ENCODE measurements at places on chromosomes 2 and 18.

- no peak for DNase-seq
Measured at GRCh38 chr18:66582211-66582610, 21.7 kb downstream of the CDH19 start.

DNA sequence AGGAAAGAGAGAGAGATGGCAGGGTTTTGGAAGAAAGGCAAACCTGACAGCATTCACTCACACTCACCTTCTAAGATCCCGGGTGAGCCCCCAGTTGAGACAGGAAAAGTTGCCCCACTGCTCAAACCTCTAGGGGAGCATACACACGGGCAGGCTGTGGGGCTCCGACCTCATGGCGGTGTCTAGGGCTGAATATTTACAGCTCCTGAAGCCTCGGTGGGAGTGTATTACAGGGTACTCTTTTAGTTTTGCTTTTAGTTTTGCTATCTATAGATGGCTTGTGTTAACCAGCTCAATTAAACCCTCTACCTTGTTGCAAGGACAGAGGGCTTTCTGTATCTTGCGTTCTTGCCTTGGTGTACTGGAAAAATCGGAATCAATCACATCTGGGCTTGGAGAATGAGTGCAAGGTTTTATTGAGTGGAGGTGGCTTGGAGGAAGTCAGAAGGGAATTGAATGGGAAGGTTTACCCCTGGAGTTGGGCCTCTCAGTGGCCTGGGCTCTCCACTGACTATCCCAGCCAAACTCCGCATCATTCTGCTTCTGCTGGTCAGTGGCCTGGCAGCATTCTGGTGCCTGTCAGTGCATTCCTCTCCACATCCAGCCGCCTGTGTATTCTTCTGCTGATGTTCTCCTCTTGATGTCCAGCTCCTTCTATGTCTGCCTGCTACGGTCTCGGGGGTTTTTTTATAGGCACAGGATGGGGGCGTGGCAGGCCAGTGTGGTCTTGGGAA lies 10.1 kb upstream of the IFIH1 start:
- DNase-seq: no peak

DNA sequence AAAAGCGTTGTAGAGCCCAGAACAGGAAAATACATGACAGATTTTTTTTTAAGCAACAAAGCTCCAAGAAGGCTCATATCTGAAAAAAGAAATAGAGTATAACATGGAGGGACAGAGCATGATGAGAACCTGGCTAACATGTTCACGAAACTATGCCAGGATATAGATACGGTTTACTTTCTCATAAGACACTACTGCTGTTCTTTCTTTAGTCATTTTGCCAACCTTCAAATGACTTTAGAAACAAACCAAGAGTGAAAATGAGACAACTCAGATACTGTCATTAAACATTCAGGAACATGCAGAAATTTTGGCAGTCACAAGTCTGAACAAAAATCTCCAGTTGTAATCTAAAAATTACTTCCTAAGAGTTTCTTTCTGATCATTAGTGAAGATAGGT lies 14.3 kb downstream of the LPIN2 start:
- DNase-seq: no peak

DNA sequence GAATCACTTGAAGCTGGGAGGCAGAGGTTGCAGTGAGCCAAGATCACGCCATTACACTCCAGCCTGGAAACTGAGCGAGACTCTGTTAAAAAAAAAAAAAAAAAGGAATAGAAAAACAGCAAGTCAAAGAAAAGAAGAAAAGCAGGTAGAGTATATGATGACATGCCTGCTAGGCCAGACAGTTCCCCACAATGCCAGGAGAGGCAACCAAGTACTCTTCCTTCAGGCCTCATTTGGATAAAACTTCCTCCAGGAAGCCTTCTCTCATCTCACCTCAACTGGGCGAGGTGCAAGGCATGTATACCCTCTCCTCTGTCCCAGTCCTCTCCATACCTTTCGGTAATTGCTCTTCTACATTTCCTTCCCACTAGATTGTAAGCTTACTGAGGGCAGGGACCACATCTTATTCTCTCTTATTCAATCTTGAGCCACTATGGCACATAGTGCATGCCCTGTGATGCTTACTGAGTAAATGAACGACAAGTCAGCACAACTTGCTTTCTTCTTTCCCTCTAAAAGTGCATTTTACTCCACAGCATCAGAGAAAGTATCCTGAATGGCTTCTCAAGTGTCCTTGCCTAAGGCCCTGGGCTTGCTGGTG lies 10.1 kb upstream of the SPRED2 start:
- no peak for DNase-seq

DNA sequence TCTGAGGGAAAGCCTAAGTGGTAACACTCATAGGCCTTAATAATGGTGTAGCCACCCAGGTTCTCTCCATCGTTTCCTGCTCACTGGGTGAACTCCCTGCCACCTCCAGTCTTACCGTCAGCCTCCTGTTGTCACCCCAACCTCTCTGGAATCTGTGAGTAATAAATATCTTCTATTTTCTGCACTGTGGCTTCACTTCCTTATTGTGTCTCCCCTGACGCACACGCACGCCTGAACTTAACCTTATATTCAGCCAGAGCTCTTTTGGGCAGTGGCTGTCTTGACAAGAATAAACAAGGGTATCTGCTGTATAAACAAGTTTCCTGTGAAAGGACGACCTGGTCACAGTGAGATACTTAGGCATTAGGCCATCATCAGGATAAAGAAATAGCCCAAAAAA lies 467.2 kb downstream of the SPAG16 start:
- DNase-seq: no peak

DNA sequence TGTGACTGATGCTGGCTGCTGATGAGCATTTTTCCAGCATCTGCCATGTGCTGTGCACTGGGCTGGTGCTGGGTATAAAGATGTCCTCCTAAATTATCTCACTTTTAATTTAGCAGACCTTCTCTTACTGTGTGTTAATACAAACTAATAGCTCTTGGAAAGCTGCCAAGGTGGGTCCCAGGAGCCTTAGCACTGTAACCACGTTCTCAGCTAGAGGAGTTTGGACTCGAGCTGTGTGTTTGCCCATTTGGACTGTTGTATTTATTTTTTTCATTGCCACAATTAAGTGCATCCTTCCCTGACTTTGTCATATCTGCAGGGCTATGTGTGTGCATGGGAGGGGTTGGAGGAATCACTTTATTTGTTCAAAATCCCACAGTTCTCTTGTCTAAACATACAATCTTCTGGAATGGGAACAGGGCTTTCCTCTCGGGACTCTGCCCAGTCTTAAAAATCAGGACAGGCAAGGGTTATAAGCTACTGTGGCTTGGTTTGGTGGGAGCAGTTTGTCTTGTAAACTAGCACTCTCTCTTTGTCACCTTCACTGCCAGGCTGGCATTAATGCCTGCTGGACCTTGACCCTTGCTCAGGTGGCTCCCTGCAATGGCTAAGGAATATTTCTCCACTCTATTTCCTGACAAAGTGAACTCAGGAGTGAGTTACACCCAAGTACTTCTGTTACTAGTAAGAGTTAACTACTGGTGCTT lies 129.7 kb upstream of the MGAT5 start:
- DNase-seq: no peak

DNA sequence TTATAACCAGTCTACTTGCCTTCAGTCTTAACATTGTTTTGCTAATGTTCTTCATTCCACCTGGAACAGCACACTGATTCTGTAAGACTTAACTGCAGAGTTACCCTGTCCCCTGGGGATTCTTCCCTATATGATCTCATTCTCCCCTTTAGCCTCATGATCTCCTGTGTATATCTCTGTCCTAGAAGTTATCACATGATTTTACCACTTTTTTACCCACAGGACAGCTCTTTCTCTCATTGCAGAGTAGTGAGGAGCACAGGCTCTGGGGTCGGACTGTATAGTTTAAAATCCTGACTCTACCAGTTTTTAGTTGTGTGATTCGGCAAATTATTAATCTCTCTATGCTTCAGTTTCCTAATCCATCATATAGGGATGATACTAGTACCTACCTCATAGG lies 14.2 kb upstream of the EXOC6B start:
- DNase-seq: no peak

DNA sequence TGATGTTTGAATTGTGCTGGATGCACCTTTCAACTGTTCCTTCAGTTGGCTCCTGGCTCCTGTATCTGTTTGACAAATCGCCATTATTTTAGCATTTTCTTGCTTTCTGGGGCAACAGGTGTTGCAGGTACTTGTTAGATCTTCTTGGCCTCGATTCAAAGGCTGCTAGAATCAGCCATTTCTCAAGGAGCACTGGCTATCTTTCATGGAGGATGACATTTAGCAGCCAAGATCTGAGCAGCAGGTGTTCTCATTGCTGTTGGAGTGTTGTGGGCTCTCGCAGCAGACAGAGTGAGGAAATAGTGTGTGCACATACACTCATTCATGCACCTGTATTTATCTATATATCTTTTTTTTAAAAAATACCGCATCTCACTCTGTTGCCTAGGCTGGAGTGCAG lies 52.2 kb downstream of the INPP5D start:
- no peak for DNase-seq

DNA sequence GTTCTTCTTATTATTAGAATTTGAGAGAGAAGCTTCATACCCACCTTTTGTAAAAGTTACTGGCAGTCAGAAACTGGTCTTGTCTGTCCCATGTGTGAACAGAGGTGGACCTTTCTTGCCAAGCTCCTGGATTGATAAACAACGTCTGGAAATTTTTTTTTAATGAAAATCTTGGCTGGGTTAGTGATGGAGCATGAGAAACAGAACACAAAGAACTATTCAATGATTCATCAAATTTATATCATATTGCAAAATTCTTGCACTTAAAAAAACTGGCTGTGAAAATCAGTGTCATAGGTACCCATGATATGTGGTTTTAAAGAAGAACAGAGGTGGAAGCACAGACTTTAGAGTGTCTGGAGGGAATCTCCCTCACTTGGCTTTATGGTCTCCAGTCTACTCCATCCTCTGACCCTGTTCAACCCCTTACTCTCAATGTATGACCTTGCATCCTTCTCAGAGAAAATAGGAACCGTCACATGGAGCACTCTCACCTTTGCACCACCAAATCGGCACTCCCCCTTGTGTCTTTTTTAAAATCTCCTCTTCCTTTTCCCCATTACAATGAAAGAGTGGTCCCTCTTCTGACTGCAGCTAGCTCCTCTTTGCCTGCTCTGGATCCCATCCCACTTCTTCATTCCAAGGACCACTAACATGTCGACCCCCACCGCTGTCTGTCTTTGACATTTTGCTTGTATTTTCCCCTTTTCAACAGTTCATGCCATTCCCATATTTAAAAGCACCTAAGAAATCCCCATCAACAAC lies 58.2 kb downstream of the COPS8 start:
- DNase-seq: no peak

GRCh38 chr2:39937621-39938020 lies 158.6 kb upstream of the THUMPD2 start:
- no peak for DNase-seq

DNA sequence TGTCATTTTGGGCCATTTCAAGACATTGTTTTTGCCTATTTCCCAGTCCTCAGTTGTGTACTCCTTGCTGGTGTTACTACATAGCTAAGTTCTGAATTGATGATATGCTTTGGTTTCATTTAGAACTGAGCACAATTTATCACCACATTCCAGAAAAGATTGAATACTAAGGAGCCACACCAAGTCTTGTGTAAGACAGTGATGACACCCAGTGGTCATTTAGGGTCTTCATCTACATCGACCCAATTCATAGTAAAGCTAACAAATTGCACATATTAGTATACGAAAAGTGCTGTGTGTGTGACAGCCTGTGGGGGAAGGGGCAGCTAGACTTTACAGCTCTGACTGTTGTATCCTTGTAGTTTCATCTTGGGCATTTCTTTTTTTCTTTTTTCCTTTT lies 10.9 kb upstream of the DLX2 start:
- DNase-seq: no peak

- DNase-seq: no peak
Measured at GRCh38 chr18:37175727-37176620, 347.0 kb downstream of the KIAA1328 start.

- no peak for DNase-seq
Measured at GRCh38 chr18:12092398-12093229, 1.0 kb upstream of the ANKRD62 start.

DNA sequence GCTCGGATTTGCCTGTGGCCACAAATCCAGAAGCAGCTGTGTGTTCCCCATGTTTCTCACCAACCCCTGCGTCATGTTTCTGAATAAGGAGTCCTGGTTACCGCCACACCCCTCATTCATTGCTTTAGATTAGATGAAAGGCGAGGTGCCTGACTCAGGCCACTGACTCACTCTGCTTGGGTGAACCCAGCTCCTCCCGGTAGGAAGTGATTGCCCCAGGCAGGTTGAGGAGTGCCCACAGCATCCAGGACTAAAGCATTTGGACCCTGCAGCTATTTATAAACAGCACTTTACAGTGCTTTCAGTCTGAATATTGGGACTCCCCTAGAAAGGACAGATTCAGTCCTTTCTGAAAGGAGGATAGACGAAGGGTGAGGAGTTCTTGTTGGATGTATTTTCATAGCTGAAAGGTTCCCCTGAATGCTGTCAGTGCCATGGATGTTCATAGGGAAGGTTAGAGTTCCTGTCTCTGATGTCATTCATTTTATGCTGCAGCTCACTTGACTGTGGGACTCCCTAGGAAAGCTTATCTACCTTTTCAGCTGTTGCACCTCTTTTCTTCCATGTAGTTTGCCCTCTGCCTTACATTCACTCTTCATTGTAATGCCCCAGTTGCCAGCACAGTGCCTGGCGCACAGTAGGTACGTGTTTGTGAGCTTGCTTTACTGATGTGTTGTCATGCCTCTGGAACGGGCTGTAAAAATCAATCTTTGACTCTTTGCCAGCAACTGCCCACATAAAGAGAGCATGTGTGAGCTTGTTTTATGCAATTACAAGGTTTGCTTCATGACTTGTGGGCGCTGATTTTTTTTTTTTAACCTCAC lies 14.9 kb downstream of the ITGA6 start:
- DNase-seq: no peak

- DNase-seq: no peak
Measured at GRCh38 chr2:107804608-107805498, 21.8 kb upstream of the RGPD4 start.

GRCh38 chr2:24912523-24912922 lies 7.5 kb downstream of the ADCY3 start:
- no peak for DNase-seq

DNA sequence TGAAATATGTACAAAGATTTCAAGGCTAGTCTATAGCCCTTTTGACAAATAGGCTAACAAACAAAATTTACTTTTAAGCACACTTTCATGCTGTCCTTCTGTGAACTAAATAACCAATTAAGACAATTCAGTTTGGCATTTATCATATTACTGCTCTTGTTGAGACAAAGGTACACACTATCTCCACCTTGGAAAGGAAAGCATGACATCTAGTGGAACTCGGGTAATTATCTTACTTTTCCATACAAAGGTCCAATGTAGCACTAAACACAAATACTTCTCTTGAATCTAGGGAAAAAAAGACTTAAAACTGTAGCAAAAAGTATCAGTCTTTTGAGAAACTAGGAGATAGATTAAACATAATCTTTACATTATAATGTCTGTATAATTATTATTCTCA lies 125.0 kb upstream of the CD226 start:
- DNase-seq: no peak

DNA sequence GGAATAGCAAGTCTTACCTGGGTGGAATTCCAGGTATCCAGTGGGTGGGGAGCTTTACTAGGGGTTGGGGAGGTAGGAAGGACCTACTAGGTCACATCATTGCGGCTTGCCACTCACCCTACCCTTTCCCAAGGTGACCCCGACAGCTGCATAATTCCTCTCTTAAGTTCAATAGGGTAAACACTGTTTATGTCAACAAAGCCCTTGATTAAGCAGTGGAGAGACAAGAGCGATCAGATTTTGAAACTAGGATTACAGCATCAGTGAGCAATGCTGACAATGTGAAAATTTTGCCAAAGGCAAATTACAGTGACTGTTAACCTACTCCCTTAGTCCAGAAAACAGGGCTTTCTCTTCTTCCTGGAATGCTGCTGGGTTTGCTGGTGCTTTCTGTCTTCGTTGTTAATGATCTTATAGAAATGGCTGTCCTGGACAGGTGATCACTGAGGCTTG lies 14.5 kb downstream of the SLC19A3 start:
- no peak for DNase-seq

- DNase-seq: no peak
Measured at GRCh38 chr2:121236650-121237180, 48.3 kb downstream of the TFCP2L1 start.

All from activated CD8-positive, alpha-beta memory T cell treated with anti-CD3 and anti-CD28 coated beads for 48 hours (primary cell).